Dermis lymphatic vessel endothelial cell (primary cell): ENCODE measurements at places on chromosomes 5 and 9. TPM values are rescaled to one million over a fixed set of nuclear protein-coding genes. Genes with fewer than 3 reads are reported as not detected.

The IL33 gene
- 1.7 and 4.5 TPM in 2 replicates for total RNA-seq

The IFNA21 gene
- not detected in 2 replicates for total RNA-seq

The NADK2 gene
- total RNA-seq: 24.4 and 24.8 TPM in 2 replicates

The CFAP77 gene
- 0.22 and 0.34 TPM in 2 replicates for total RNA-seq

The RANBP17 gene
- total RNA-seq: 11.3 and 20.6 TPM in 2 replicates

The SAXO1 gene
- not detected in 2 replicates for total RNA-seq
